Activated T-cell treated with anti-CD3 and anti-CD28 coated beads, Interleukin-2, amount 50 U/mL, for 24 hours (primary cell): ENCODE measurements at places on chromosomes 2 and 18.

DNA sequence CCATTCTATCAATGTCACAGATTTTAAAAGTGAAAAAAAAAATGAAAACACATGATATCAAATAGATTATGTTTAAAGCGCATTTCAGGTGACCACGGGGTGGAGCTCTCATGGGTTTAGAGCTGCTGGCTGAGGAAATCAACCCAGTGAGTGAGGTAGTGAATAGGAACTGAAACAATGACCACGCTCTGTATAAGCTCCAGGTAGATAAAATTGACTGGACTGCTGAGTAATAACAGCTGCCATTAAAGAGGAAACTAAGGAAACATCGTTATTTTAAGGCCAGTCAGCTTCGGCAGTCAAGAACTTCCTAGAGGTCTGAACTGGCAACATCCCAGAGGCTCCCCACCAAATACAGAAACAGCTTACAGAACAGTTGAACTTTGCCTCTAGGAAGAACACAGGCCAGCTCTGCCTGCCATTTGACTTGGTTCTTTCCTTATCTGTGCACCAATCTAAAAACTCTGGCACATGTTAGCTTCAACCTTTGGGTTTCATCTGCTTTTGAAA, 185.9 kb downstream of the PDE1A start:
- peaks cover 5% of the 10 kb centered on the region for H3K4me1 ChIP-seq
- H3K27ac ChIP-seq: no peak overlapping the region
- peaks cover 2% of the 10 kb centered on the region for H3K27me3 ChIP-seq
- no peak overlapping the region for H3K4me3 ChIP-seq
- no peaks in the 10 kb centered on the region for H3K36me3 ChIP-seq
- DNase-seq: no peak

DNA sequence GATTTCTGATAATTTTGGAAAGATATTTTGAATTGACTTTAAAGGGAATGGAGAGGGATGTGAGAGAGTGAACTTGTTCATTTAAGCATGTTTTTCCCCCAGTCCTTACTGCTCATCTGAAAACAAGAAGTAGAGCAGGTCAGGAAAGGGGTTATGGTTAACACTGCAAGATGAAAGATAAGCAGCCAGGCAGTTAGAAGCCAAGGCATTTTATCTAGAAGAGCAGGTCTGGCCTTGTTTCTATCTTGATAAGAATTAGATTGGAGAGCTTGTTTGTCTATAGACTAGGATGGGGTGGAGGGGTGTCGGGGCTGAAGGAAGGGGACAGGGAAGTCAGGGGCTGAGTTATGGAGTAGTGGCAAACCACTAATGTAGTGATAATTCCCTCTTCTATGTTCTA, 171.6 kb downstream of the IKZF2 start:
- no peaks in the 10 kb centered on the region for H3K27me3 ChIP-seq
- DNase-seq: no peak
- no peak overlapping the region for H3K27ac ChIP-seq

DNA sequence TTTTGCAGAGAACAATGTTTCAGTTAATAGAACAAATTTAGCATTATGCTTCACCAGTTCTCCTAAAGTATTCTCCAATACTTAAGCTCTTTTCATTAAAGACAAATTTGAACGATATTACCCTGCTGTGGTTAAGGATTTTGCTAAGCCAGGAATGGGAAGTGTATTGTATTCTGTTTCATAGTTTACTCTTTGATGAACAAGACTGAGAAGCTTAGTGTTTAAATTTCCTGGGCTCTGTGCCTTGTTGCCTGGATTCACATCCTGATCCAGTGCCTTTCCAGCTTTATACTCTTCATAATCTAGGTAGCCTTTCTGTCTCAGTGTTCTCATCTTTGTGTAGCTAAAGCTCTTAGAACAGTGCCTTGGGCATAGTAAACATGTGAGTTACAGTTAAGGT, 58.6 kb upstream of the GLS start:
- H3K27ac ChIP-seq: no peak overlapping the region
- no peaks in the 10 kb centered on the region for H3K27me3 ChIP-seq
- H3K36me3 ChIP-seq: no peaks in the 10 kb centered on the region
- H3K4me1 ChIP-seq: no peaks in the 10 kb centered on the region
- no peak overlapping the region for H3K4me3 ChIP-seq
- DNase-seq: no peak

- no peaks in the 10 kb centered on the region for H3K27me3 ChIP-seq
- no peak overlapping the region for H3K27ac ChIP-seq
- no peak for DNase-seq
- H3K4me1 ChIP-seq: peaks cover 2% of the 10 kb centered on the region
- H3K4me3 ChIP-seq: no peak overlapping the region
Observed at GRCh38 chr2:140502951-140503630, 1627.7 kb downstream of the LRP1B start.

GRCh38 chr2:129010262-129010661, 691.6 kb upstream of the HS6ST1 start:
- H3K36me3 ChIP-seq: no peaks in the 10 kb centered on the region
- peaks cover 2% of the 10 kb centered on the region for H3K27me3 ChIP-seq
- no peak for DNase-seq
- no peaks in the 10 kb centered on the region for H3K4me1 ChIP-seq

- no peak overlapping the region for H3K27ac ChIP-seq
- H3K4me3 ChIP-seq: no peak overlapping the region
- no peak for DNase-seq
- no peaks in the 10 kb centered on the region for H3K27me3 ChIP-seq
- H3K36me3 ChIP-seq: peaks cover 96% of the 10 kb centered on the region
Observed at GRCh38 chr2:238445409-238446190, 18.9 kb downstream of the ASB1 start.

GRCh38 chr2:197109326-197109725, 182.8 kb upstream of the PGAP1 start:
- H3K4me1 ChIP-seq: peaks cover 10% of the 10 kb centered on the region
- H3K27ac ChIP-seq: no peak overlapping the region
- H3K4me3 ChIP-seq: no peak overlapping the region
- no peaks in the 10 kb centered on the region for H3K27me3 ChIP-seq

GRCh38 chr2:64742678-64743077, 89.0 kb upstream of the SERTAD2 start:
- H3K4me3 ChIP-seq: no peak overlapping the region
- H3K27ac ChIP-seq: no peak overlapping the region
- DNase-seq: no peak
- H3K36me3 ChIP-seq: no peaks in the 10 kb centered on the region
- H3K4me1 ChIP-seq: peaks cover 22% of the 10 kb centered on the region
- H3K27me3 ChIP-seq: no peaks in the 10 kb centered on the region

GRCh38 chr2:26985807-26986206, 15.4 kb downstream of the MAPRE3 start:
- no peaks in the 10 kb centered on the region for H3K27me3 ChIP-seq
- no peaks in the 10 kb centered on the region for H3K4me1 ChIP-seq
- no peaks in the 10 kb centered on the region for H3K36me3 ChIP-seq
- no peak for DNase-seq
- H3K27ac ChIP-seq: no peak overlapping the region
- no peak overlapping the region for H3K4me3 ChIP-seq

- peaks cover 44% of the 10 kb centered on the region for H3K4me1 ChIP-seq
- H3K4me3 ChIP-seq: no peak overlapping the region
- H3K27ac ChIP-seq: no peak overlapping the region
- no peaks in the 10 kb centered on the region for H3K27me3 ChIP-seq
Observed at GRCh38 chr2:8800821-8801220, 36.6 kb downstream of the KIDINS220 start.

- peaks cover 5% of the 10 kb centered on the region for H3K27me3 ChIP-seq
- no peak for DNase-seq
- H3K27ac ChIP-seq: no peak overlapping the region
- H3K4me1 ChIP-seq: no peaks in the 10 kb centered on the region
Observed at GRCh38 chr2:60644951-60645350, 91.5 kb upstream of the BCL11A start.

DNA sequence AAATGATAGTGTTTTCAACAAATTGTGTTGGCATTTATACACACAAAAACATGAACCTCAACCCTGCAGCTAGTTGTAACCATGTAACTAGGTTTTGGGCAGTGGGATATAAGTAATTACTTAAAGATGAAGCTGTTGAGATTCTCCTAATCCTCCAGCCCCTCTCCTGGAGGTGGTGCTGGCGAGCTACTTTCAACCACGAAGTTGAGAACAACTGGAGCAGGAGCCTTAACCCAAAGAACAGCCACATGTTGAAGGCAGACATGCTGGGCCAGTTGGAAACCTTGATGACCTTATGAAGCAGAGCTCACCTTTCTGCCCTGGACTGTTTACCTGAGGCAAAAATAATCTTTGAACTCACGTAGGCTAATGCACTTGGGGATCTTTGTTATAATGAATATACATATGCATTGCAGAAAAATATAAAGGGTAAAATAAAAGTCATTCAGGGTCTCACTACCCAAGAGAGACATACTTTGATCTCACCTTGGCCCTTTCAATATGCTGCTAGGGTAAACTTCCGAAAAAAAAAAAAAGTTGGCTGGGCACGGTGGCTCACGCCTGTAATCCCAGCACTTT, 89.6 kb upstream of the NPAS2 start:
- H3K27me3 ChIP-seq: peaks cover 5% of the 10 kb centered on the region
- no peak overlapping the region for H3K4me3 ChIP-seq
- peak; percentile 59 for DNase-seq
- H3K27ac ChIP-seq: no peak overlapping the region
- no peaks in the 10 kb centered on the region for H3K36me3 ChIP-seq

DNA sequence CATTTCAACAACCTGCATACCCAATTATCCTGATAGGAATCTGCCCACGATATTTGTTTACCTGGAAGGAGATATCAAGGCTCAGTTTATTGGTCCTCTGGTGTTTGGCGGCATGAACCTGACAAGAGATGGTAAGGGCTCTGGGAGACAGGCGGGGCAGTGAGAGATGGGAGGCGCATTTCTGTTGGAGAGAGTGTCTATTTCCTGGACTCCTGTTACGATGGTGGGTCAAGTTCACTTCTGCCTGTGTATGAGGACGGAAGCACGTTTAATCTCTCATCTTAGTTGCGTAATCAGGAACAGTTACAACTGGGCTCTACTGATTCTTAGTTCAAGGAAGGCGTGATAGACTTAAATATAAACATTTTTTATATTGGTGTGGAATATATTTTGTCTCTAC, 8.9 kb downstream of the PDCL3 start:
- no peak overlapping the region for H3K4me3 ChIP-seq
- H3K27ac ChIP-seq: no peak overlapping the region
- no peaks in the 10 kb centered on the region for H3K27me3 ChIP-seq
- H3K36me3 ChIP-seq: peaks cover 85% of the 10 kb centered on the region
- H3K4me1 ChIP-seq: peaks cover 16% of the 10 kb centered on the region

- no peak for DNase-seq
- H3K27ac ChIP-seq: peak overlapping the region; percentile 99
- peak overlapping the region; percentile 81 for H3K4me3 ChIP-seq
- peaks cover 49% of the 10 kb centered on the region for H3K4me1 ChIP-seq
Observed at GRCh38 chr2:231611273-231612108, 18.8 kb downstream of the TEX44 start.

DNA sequence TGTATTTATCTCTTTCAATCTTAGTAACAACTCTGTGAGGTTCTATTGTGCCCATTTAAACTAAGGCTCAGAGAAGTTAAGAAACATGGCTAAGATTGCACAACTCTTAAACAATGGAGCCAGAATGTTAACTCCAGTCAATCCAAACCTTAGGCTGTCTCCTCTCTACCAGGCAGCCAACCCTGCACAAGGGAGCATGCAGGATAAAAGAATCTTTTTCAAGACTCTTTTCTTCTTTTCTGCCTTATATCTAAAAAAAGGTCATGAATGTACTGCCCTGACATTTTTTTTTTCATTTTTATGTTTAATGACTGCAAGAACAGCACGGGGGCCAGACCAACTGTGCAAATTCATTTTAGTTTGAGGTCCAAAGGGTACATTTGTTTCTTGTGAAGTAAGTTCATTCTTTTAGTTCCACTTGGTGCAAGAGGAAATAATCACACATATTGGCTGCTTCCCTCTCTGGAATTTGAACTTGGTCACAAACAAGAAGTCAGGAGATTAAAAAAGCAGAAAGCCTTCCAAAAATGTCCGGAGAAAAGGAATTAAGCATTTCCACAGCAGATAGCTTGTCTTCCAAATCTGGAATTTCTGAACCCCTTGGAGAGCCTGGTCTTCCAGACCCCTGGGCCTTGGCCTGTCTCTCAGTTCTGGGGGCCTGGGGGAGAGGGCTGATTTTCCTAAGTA, 96.0 kb upstream of the RIOK3 start:
- no peak for DNase-seq
- no peak overlapping the region for H3K4me3 ChIP-seq
- peaks cover 25% of the 10 kb centered on the region for H3K36me3 ChIP-seq
- no peaks in the 10 kb centered on the region for H3K27me3 ChIP-seq

DNA sequence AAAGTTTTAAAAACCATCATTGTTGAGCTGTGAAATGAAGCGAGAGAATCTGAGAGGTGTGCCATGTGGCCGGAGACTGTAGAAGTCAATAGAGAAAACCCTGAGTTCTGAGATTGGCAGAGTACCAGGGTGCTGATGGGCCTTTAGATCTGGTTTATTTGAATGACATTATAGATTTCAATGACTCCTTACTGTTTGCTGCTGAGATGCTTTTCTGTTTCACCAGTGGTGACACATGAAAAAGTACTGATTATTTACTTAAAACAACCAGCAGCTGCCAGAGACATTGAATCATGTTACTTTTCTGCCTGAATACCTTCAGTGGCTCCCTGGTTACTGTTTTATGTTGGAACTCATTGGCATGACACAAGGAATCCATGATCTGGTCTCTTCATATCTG, 602.7 kb upstream of the ZNF804A start:
- H3K4me3 ChIP-seq: no peak overlapping the region
- no peaks in the 10 kb centered on the region for H3K27me3 ChIP-seq
- H3K4me1 ChIP-seq: no peaks in the 10 kb centered on the region
- no peak overlapping the region for H3K27ac ChIP-seq

- no peaks in the 10 kb centered on the region for H3K36me3 ChIP-seq
- H3K27me3 ChIP-seq: no peaks in the 10 kb centered on the region
- DNase-seq: no peak
- H3K4me1 ChIP-seq: no peaks in the 10 kb centered on the region
Observed at GRCh38 chr2:139123795-139124194, 343.6 kb upstream of the NXPH2 start.

GRCh38 chr18:58570360-58571064, 58.4 kb downstream of the ALPK2 start:
- H3K36me3 ChIP-seq: no peaks in the 10 kb centered on the region
- DNase-seq: no peak
- peaks cover 11% of the 10 kb centered on the region for H3K4me1 ChIP-seq
- no peak overlapping the region for H3K27ac ChIP-seq
- no peak overlapping the region for H3K4me3 ChIP-seq

DNA sequence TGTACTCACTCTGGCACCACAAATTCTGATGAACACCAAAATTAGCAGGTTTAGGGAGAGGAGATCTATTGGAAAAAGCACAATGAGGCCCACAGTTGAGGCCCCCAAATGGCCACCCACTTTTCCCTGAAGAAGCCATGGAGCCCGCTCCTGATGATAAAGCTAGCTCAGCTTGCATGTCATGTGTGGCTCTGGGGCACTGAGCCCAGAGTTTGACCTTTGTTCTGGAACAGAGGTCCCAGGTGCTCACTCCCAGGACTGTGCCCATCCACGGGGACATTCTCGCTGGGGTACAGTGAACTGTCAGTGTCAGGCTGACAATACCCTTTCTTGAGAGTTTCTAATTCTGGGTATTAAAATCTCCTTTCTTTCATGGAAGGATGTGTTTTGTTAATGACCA, 36.2 kb downstream of the XDH start:
- H3K4me1 ChIP-seq: peaks cover 5% of the 10 kb centered on the region
- no peak for DNase-seq
- no peak overlapping the region for H3K4me3 ChIP-seq
- no peaks in the 10 kb centered on the region for H3K27me3 ChIP-seq
- H3K36me3 ChIP-seq: no peaks in the 10 kb centered on the region
